Thoracic aorta endothelial cell (primary cell): ENCODE measurements at places on chromosomes 1 and 21. TPM values are rescaled to one million over a fixed set of nuclear protein-coding genes. Genes with fewer than 3 reads are reported as not detected.

The LPAR3 gene
- total RNA-seq, result 0.07 TPM in 1 of 2 replicates, not detected in the other

The CFAP74 gene
- not detected in 2 replicates for total RNA-seq

The FTCD gene
- total RNA-seq, result not detected in 2 replicates

The STYXL2 gene
- total RNA-seq, result not detected in 2 replicates

The ABCD3 gene
- total RNA-seq, result 47.1 and 51.8 TPM in 2 replicates

The FMO4 gene
- 0.65 and 0.80 TPM in 2 replicates for total RNA-seq

The KRTAP19-1 gene
- not detected in 2 replicates for total RNA-seq

The RBP7 gene
- total RNA-seq, result 0.29 TPM in 1 of 2 replicates, not detected in the other

The CFAP107 gene
- total RNA-seq, result not detected in 2 replicates

The MTMR11 gene
- total RNA-seq, result 6.9 and 8.8 TPM in 2 replicates

The LRRC8D gene
- 41.9 and 42.3 TPM in 2 replicates for total RNA-seq

The FCGR3A gene
- not detected in 2 replicates for total RNA-seq
